AG09319 (cell line): ENCODE measurements at places on chromosomes 1 and 21.

DNA sequence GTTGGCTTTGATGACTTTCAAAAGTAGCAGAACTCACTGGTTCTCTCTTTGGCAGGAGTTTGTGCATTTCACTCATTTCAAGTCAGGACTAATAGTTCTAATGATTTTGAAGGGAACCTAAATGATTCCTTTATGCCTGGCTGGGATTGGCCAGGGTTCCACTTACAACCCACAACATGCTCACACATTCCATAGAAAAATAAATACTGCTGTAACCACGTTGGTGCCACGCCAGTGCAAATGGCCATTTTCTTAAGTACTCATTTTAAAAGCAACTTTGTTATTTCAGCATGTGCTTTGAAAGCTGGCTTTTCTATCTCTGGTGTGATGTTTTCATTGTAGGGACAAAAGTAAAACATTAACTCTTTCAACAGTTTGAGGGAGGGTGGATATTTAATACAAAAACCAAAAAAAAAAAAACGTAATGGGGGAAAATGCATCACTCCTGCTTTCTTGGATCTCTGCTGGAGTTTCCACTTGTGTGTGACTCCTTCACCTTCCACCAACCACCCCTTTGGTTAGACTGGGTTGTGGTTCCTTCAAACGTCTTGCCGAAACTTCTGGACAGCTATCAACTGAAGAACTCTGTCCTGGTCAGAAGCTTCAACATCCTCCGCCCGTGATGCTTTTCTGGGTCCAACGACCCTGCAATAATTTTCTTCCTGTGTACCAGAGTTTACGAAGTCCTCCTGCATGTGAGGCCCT is 300.4 kb upstream of the RUNX1 start:
- peak; percentile 27 for DNase-seq

GRCh38 chr21:25964015-25964414 is 206.6 kb downstream of the APP start:
- DNase-seq: no peak

GRCh38 chr1:86594284-86594770 is 47.4 kb downstream of the CLCA4 start:
- no peak for DNase-seq

DNA sequence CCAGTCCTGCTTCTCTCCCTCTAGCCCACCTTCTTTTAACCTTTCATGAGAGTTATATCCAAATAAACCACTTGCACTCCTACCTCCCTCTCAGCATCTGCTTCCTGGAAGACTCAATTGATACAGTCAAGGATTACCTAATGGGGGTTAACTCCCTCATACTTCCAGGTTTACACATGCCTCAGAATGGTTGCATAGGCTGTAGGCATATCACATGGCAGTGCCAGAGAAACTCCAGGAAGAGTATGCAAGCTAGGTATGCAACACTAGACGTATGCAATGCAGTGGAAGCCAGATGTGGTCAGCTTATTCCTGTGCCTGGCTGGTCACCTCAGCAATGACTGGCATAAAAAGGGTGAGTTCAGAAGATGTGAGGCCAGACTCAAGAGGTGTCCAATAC is 32.7 kb upstream of the VANGL1 start:
- no peak for DNase-seq

- no peak for DNase-seq
Measured at GRCh38 chr1:24507405-24507804, 4.8 kb downstream of the RCAN3 start.

DNA sequence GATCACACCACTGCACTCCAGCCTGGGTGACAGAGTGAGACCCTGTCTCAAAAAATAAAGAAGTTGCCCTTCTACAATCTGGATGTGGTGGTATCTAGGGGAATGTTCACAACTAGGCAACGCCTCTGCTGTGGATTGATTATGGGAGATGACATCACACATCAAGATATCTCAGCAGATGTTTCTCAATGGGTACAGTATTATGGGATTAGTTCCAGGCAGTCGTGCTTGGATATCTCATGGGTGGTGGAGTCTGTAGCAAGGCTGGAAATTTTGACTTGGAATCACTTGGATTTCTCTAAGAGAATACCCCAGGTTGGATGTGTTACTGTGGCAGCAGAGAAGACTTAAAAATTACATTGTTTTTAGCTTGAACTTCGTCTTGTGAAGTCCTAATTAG is 7.7 kb downstream of the IFNAR2 start:
- no peak for DNase-seq

DNA sequence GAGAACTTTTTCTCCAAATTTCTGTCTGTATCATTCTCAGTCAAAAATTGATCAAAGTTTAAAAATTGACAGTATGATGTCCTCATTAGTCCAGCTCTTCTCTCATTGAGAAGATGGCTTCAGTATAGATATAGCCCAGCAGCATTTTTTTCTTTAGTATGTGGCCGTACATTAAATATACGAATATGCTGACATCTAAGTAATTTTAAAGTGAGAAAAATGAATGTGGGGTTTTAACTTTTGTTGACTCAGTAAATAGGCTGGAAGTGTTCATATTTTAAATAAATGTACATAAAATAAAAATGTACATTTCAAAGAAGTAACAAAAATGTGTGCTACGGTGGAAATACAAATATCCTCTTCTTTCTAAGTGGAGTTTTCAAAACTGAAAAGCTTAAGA is 123.5 kb upstream of the PKN2 start:
- DNase-seq: no peak

DNA sequence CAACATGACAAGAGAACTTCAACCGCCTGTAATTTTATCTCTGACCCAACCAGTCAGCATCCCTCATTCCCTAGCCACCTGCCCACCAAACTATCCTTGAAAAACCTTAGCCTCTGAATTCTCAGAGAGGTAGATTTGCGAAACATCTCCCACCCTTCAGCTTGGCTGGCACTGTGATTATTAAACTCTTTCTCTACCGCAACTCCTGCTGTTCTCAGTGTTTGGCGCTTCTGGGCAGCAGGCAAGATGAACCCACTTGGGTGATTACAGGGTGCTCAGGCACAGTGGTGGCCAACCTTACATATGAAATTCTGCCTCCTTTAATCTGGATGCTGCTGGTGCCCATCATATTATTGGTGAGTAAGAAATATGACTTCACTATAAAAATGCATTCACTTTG is 22.1 kb downstream of the CCDC190 start:
- DNase-seq: no peak

- no peak for DNase-seq
Measured at GRCh38 chr1:116769104-116769452, 14.8 kb downstream of the CD2 start.

DNA sequence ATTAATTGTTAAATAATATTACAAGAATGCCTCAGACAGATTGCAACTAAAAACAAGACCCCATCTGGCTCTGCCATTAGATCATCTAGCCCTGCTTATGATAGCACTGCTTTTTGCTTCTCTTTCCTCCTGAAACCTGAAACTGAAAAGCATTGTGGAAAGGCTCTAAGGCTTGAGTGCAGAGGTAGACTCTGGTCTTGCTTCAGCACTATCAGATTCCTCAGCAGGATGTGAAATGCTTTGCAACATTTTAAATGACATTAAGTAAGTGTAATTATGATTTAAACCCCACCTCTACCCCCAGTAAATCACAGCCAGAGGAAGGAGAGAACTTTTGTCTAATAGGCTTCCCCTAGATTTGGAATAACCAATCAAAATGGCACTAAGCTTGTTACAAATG is 32.9 kb downstream of the PHC2 start:
- no peak for DNase-seq

- DNase-seq: peak; percentile 28
Measured at GRCh38 chr1:202315576-202316168, 26.1 kb downstream of the UBE2T start.

DNA sequence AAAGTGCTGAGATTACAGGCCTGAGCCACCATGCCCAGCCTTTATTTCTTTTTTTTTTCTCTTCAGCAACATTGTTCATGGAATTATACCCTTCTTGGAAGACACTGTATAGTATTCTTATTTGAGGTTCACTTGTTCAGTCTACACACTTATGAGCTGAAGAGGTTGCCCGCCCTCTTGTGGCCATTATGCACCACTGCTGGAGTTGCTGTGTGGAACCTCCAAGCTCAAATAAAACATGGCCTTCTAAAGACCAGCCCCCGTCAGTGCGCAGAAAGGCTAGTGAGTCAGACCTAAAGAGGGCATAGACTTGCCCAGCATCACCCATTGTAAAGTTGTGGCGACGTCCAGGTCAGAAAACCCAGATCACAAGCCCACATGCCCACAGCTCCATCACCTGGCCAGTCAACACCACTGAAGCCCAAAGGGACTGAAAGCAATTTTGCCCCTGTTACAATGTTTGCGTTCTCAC is 20.4 kb downstream of the LURAP1 start:
- DNase-seq: peak; percentile 70

DNA sequence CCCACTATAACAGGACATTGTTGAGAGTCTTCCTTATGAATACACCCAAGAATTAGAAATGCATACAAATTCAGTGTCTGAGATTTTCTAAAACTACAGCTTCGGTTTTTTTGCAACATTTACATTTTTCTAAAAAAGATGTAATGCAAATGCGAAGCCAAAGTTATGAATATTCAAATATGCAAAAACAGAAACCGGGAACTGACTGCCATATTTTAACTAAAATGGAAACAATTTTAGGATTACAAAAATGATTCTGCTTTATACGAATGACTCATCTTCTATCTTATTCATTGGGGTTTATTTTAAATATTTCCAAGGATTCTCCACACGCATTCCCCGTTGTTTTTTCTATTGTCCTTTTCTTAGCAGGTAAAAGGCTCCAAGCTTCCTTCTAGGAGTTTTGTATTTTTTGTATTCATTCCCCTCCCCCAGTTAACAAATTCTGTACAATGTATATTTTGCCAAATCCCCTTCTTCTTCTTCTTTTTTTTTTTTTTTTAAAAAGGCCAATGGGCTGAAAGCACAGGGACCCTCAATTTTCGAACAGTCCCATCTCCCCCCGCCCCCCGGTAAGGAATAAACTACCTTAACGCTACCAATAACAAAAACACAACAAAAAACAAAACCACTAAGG is 1.0 kb downstream of the ARPC5 start:
- no peak for DNase-seq

DNA sequence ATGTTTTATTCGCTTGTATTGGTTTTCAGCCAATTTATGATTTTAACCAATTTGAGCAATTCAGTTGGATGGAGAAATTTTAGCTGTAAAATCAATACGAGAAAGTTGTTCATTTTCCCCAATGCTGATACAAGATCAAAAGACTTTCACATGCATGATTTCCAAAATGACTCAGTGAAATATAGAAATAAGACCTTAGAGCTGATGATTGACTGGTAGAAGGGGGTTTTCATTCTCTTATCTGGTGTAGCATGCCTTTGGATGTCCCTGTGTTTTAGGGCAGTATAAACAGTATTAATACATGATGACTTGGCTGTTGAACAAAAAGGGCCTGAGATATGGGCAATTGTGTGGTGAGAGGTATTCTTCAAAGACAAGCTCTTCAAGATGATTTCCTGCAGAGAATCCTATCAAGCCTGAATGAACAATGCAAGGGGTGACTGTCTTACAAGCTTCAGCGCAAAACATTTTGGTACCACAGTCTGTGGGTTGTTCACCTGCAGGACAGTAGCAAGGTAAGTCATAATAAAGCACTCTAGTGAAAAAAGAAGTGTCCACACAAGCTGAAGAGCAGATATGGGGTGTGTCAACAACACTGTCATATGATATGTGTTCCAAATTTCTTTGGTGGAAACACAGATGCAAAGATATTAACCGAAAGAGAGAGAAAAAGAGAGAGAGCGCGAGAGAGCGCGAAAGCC is 156.2 kb downstream of the TNFSF18 start:
- DNase-seq: no peak

- no peak for DNase-seq
Measured at GRCh38 chr1:51215169-51215568, 20.9 kb upstream of the RNF11 start.

DNA sequence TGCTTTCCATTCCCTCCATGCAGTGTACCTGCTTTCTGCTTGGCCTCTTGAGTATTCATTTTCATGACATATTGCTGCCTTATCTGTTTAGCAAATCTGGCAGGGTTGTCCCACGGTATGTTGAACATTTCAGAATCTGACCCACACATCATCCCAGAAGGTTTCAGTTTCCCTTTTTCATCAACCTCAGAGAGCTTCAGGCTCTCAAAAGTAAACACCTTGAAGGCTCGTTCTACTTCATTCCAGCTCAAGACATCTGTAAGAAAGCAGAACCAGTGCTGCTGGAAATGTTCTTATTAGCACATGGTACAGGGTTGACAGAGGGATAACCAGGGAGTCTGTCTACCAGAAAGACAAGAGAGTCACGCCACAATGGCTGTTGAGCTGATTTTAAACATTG is 103.6 kb downstream of the SPAG17 start:
- DNase-seq: no peak

- no peak for DNase-seq
Measured at GRCh38 chr21:32112195-32112594, 166.7 kb downstream of the MIS18A start.

- no peak for DNase-seq
Measured at GRCh38 chr1:109084563-109085517, 5.7 kb upstream of the TMEM167B start.

DNA sequence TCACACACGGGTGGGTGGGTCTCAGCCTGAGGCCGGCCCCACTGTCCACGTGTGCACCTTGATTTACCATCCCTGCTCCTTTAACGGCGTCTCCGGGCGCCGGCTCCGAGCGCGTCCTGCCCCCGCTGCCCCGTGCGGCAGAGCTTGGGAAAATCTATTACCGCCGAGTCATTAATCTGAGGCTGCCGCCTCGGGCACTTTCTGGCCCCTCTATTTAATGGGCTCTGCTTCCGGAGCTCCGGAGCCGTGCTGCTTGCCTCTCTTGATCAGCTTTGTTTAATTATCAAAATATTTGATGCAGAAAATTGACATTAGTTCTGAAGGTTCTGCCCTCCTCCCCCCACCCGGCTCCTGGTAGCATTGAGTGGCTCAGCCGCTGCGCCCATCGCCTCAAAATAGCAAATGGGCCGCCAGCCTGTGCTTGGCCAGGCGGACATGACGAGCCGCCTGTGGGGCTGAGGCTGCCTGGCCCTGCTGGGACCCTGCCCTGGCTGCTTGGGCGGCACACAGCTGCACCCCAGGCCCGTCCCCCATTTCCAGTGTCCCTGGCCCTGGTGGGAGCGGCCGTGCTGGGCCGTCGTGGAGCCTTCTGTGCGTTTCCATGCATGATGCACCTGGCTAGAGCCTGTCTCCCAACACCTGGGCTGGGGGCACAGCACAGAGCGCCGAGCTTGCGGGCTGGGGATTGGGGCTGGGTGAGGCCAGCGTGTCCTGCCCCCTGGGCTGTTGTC is 81.6 kb upstream of the TTC34 start:
- no peak for DNase-seq

DNA sequence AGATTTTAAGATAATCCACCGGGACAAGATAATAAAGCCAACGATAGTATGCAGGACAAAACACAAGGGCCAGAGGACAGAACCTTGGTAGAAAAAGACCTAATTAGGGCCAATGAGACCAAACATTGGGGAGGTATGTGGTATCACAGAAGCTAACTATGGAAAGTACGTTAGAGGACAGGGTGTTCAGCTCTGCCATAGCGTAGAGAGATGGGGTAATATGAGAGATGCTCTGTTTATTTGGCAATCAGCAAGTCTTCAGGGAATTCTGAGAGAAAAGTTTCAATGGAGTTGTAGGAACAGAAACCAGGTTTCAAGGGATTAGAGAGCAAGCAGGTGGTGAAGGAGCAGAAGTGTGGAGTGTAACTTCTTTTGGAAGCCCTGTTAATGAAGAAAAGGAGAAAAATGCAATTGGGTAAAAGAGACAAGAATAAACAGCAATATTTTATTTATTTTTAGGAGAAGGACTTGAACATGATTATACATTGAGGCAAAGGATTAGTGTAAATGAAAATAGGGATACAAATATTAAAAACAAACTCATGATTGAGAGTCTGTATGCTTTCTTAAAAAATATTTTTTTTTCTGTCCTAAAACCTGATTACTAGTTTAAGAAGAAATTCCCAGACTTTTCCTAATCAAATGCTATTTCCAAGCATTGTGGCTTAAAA is 24.0 kb downstream of the EEIG2 start:
- no peak for DNase-seq
